Naive thymus-derived CD4-positive, alpha-beta T cell (primary cell): ENCODE measurements at places on chromosomes 3 and 15. TPM values are rescaled to one million over a fixed set of nuclear protein-coding genes. Genes with fewer than 3 reads are reported as not detected.

DNA sequence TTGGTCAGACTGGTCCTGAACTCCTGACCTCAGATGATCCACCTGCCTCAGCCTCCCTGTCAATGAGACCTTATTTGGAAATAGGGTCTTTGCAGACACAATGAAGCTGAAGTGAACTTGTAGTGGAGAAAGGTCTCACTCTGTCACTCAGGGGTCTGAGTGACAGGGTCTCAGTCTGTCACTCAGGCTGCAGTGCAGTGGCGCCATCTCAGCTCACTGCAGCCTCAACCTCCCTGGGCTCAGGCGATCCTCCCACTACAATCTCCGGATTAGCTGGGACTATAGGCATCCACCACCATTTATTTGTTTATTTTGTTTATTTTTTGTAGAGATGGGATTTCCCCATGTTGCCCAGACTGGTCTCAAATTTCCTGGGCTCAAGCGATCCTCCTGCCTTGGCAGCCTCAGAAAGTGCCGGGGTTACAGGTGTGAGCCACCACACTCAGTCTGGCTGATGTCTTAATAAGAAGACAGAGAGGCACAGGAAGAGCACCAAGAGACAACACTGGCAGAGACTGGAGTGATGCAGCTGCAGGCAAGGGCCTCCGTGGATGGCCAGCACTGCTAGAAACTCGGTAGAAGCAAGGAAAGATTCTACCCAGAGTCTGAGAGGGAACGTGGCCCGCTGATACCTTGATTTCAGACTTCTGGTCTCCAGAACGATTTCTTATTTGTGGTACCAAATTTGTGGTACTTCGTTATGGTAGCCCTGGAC, 26.2 kb upstream of the RAF1 start:
- DNase-seq, result no peak
- no peak overlapping the region for H3K27ac ChIP-seq
- no peaks in the 10 kb centered on the region for H3K36me3 ChIP-seq
- no peaks in the 10 kb centered on the region for H3K27me3 ChIP-seq
- no peak overlapping the region for H3K4me3 ChIP-seq
- no peaks in the 10 kb centered on the region for H3K4me1 ChIP-seq

DNA sequence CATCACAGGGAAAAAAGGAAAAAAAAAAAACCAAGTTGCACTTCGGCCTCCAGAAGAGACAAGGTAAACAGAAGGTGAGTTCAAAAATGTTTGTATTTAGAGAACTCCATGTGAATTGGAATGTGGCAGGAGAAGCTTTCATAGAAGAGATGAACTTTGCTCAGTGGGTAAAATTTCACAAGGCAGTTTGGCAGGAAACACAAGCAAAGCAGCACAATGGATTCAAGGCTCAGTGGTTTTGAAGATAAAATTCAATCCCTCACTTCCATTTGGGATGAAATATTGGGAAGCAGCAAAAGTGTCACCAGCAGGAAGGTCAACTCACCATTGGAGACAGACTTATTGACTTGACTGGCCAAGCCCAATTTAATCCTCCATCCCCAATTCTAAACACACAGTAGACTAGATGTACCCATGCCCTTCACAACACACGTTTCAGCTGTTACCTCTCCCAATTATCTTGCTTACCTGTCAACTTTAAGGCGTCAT, 256.7 kb upstream of the ICE2 start:
- DNase-seq, result no peak
- no peaks in the 10 kb centered on the region for H3K36me3 ChIP-seq
- H3K27ac ChIP-seq, result no peak overlapping the region
- peaks cover 8% of the 10 kb centered on the region for H3K4me1 ChIP-seq
- H3K4me3 ChIP-seq, result no peak overlapping the region
- no peaks in the 10 kb centered on the region for H3K27me3 ChIP-seq

GRCh38 chr3:13557417-13557816, 8.5 kb downstream of the FBLN2 start:
- no peaks in the 10 kb centered on the region for H3K27me3 ChIP-seq
- no peak overlapping the region for H3K27ac ChIP-seq
- no peaks in the 10 kb centered on the region for H3K4me1 ChIP-seq
- DNase-seq, result no peak

DNA sequence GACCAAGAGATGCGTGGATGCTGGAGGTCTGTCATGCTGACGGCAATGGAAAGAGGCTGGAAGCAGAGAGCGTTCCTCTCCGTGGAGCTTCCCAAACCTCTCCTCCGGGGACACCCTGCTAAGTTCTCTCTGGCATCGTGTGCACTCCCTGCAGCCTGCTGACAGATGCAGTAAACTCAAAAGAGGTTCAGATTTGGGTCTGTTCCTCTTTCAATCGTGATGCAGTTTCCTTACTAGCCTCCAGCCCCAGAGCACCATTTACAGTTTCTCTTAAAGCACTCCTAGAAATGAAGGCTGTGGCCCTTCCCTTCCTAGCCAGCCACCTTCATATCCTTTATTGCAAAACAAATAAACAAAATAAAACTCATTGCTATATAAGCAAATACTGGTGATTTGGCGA, 47.3 kb upstream of the LRRC58 start:
- no peaks in the 10 kb centered on the region for H3K36me3 ChIP-seq
- no peak overlapping the region for H3K27ac ChIP-seq
- no peak overlapping the region for H3K4me3 ChIP-seq
- DNase-seq, result no peak

GRCh38 chr15:41894791-41895463, 1.1 kb upstream of the SPTBN5 start:
- H3K27me3 ChIP-seq, result no peaks in the 10 kb centered on the region
- H3K27ac ChIP-seq, result peak overlapping the region; percentile 80
- no peaks in the 10 kb centered on the region for H3K36me3 ChIP-seq
- DNase-seq, result peak; percentile 80

GRCh38 chr3:40780925-40781406, 256.2 kb downstream of the ZNF621 start:
- DNase-seq, result no peak

Gene SLC27A2
- total RNA-seq, result 0.54 TPM

Gene EAF1
- total RNA-seq, result 61.9 TPM

- peaks cover 7% of the 10 kb centered on the region for H3K4me1 ChIP-seq
- no peak overlapping the region for H3K4me3 ChIP-seq
- H3K27me3 ChIP-seq, result no peaks in the 10 kb centered on the region
Observed at GRCh38 chr3:50233176-50233575, 2.8 kb upstream of the GNAI2 start.

- H3K27me3 ChIP-seq, result no peaks in the 10 kb centered on the region
- no peaks in the 10 kb centered on the region for H3K4me1 ChIP-seq
- no peaks in the 10 kb centered on the region for H3K36me3 ChIP-seq
- no peak overlapping the region for H3K4me3 ChIP-seq
- no peak for DNase-seq
Observed at GRCh38 chr3:175659670-175660350, 800.7 kb downstream of the NAALADL2 start.

Gene LMAN1L
- 1.3 and 2.5 TPM in 2 replicates for total RNA-seq

DNA sequence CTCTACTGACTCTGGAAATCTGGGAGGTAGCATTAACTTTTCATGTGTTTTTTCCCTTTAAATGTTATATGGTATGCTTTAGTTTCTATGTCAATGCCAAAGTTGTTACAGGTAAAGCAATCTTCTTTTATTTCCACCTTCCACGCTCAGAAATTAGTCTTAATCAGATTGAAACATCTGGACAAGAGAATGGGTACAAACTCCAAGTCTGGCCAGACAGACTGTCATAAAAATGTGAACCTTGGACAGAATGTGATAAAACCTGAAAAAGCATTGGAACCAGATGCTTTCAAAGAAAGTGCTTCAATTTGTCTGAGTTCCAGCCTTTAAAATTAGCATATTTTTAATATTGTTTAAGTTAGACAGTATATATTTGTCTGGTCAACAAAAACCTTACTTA, 110.7 kb upstream of the P2RY1 start:
- H3K27ac ChIP-seq, result no peak overlapping the region
- no peaks in the 10 kb centered on the region for H3K4me1 ChIP-seq
- H3K4me3 ChIP-seq, result no peak overlapping the region
- no peaks in the 10 kb centered on the region for H3K27me3 ChIP-seq
- H3K36me3 ChIP-seq, result no peaks in the 10 kb centered on the region

DNA sequence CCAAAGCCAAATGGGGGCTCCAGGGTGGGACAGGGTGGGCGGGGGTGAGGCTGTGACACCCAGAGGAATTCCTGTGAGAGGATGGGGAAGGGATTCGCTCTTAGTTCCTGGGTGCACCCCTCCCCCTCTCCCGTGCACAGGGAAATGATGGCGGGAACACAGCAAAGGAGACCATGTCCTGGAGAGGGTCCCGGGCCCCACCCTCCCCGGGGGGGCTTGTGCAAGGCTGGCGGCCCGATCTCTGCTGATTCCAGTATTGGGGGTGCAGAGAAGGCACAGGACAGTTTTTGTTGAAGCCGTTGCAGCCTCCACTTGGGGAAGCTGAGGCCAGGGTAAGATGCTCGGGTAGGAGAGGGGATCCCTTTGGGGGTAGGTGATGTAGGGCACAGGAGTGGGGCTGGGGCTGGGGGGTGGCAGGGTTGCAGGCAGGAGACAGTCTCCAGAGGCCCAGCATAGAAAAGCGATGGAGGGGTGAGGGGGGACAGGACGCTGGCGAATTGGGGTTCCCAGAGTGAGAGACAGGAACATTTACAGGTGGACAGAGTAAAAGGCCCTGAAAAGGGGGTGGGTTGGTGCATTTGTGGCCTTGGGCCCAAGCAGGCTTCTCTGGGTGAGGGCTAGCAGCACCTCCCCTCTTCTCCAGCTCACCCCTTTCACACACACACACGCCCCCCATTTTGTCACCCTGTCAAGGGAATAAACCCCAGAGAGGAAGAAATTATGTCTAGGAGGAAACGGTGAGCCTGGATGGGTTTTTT, 38.5 kb downstream of the HMCES start:
- no peak for DNase-seq
- H3K27me3 ChIP-seq, result no peaks in the 10 kb centered on the region
- H3K4me3 ChIP-seq, result peak overlapping the region; percentile 89
- peaks cover 5% of the 10 kb centered on the region for H3K4me1 ChIP-seq

Gene ZBTB47
- 1.8 TPM for total RNA-seq

GRCh38 chr3:31829826-31830426, 151.1 kb downstream of the OSBPL10 start:
- DNase-seq, result no peak
- H3K4me3 ChIP-seq, result no peak overlapping the region
- H3K4me1 ChIP-seq, result no peaks in the 10 kb centered on the region
- no peaks in the 10 kb centered on the region for H3K36me3 ChIP-seq
- H3K27ac ChIP-seq, result no peak overlapping the region
- H3K27me3 ChIP-seq, result no peaks in the 10 kb centered on the region

GRCh38 chr3:172087602-172088580, 48.5 kb downstream of the FNDC3B start:
- no peaks in the 10 kb centered on the region for H3K4me1 ChIP-seq
- H3K36me3 ChIP-seq, result no peaks in the 10 kb centered on the region
- H3K27me3 ChIP-seq, result no peaks in the 10 kb centered on the region
- H3K27ac ChIP-seq, result no peak overlapping the region
- no peak overlapping the region for H3K4me3 ChIP-seq

Gene TRPM1
- not detected for total RNA-seq

GRCh38 chr3:63654211-63654610, 1.7 kb downstream of the SNTN start:
- H3K27ac ChIP-seq, result no peak overlapping the region
- no peaks in the 10 kb centered on the region for H3K27me3 ChIP-seq
- H3K36me3 ChIP-seq, result no peaks in the 10 kb centered on the region
- H3K4me3 ChIP-seq, result no peak overlapping the region

Gene SCN11A
- total RNA-seq, result 0.19 TPM

- no peak overlapping the region for H3K4me3 ChIP-seq
- no peaks in the 10 kb centered on the region for H3K36me3 ChIP-seq
- peak; percentile 51 for DNase-seq
- no peaks in the 10 kb centered on the region for H3K27me3 ChIP-seq
- H3K4me1 ChIP-seq, result no peaks in the 10 kb centered on the region
Observed at GRCh38 chr15:95259513-95259912, 1028.2 kb downstream of the MCTP2 start.

DNA sequence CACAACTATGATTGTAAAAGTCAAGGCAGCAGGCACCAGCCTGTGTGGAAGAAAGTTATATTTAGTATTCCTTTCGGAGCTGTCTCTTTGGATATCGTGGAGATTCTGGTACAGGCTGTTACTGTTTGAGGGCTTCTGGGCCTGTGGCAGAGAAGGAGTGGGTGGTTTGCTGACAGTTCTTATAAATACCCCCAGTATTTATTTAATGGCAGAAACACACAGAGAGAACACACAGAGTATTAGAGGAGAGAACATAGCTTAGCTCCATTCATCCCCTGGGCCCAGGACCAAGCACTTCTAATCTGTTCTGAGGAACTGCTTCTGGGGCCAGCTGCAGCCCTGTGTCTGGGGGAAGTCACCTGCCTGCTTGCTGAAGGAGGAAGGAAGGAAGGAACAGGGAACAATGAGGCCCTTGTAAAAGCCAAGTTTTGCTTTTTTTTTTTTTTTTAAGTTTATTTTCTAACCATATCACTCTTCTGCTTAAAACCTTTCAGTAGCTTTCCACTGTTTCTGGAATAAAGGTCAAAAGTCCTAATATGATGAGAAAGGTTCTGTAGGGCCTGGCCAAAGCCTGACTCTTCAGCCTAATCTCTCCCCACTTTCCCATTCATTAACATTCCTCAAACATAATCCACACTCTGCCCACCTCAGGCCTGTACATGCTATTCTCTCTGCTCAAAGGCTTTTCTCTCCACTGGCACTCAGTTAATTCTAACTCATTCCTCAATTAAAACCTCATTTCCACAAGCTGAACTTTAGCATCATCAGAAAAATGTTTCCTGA, 11.8 kb upstream of the PP2D1 start:
- no peak for DNase-seq
- H3K27ac ChIP-seq, result no peak overlapping the region
- H3K4me3 ChIP-seq, result no peak overlapping the region

Gene KIF15
- 0.11 TPM for total RNA-seq

DNA sequence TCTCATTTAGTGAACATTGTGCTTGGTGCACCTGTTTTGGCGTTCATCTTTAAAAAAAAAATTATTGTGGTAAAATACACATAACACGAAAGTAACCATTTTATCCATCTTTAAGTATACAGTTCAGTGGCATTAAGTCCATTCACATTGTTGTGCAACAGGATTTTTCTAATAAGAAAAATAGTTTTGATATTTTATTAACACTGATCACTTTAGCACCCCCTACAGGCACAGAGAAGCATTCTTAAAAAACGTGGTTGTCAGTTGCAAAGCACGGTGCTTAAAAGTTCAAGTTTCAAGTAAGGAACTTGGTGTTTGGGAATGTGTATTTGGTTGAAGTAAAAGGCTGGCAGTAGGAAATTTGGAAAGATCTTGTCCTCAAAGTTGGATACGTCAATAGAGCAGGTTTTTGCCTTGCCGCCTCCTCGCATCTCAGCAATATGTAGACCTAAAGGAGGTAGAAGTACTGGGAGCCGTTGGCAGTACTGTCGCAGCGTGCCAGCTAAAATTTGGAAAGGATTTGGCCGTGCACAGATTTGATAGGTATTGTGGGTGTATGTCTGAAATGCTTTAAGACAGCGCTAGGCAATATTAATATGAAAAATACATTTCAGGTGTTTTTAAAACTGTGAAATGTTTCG, 110.4 kb downstream of the LRRC28 start:
- H3K36me3 ChIP-seq, result no peaks in the 10 kb centered on the region
- DNase-seq, result no peak
- no peak overlapping the region for H3K4me3 ChIP-seq
- H3K27me3 ChIP-seq, result no peaks in the 10 kb centered on the region
- no peaks in the 10 kb centered on the region for H3K4me1 ChIP-seq
- no peak overlapping the region for H3K27ac ChIP-seq
